ENCODE measurements at places on chromosomes 7 and 10. TPM values are rescaled to one million over a fixed set of nuclear protein-coding genes. Genes with fewer than 3 reads are reported as not detected.

Gene MRLN
- not detected for total RNA-seq

- peak overlapping the region; percentile 87 for H3K4me3 ChIP-seq
- no peaks in the 10 kb centered on the region for H3K36me3 ChIP-seq
- no peak for DNase-seq
- H3K4me1 ChIP-seq, result peaks cover 48% of the 10 kb centered on the region
- peak overlapping the region; percentile 98 for H3K27ac ChIP-seq
- no peaks in the 10 kb centered on the region for H3K27me3 ChIP-seq
Observed at GRCh38 chr10:102646610-102647442, 2.5 kb downstream of the TRIM8 start.

DNA sequence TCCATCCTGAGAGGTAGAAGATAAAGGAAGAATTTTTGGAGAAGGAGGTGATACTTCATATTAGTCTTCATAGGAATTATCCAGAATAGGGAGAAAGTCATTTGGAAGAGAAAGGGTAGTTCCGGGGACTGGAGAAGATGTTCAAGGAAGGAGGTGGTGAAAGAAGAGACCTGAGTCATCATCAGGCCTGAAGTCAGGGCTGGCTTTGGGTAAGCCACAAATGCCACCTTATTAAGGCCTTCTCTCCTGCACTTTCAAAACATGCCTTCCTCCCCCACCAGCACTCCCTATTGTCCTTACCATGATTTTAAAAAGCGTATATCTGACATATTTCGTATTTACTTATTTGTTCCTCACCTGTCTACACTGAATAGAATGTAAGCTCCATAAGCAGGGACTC is 112.2 kb upstream of the LRGUK start:
- H3K4me3 ChIP-seq, result no peak overlapping the region
- no peak for DNase-seq
- no peak overlapping the region for H3K27ac ChIP-seq
- peaks cover 6% of the 10 kb centered on the region for H3K36me3 ChIP-seq

DNA sequence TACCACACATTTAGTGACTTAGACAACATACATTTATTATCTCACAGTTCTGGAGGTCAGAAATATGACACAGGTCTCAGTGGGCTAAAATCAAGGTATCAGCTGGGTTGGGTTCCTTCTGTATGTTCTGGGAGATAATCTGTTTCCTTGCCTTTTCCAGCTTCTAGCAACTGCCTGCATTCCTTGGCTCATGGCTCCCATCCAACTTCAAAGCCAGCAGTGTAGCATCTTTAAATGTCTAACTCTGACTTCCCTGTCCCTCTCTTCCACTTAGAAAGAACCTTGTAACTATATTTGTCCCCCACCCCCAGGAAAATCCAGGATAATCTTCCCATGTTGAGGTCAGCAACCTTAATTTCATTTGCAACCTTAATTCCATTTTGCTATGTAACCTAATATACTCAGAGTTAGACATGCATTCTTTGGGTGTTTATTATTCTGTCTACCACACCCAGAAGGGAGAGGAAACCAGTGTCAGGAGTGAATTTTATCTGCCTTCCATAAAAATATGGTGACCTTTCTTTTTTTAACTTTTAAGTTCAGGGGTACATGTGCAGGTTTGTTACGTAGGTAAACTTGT is 57.3 kb upstream of the SMIM30 start:
- H3K27me3 ChIP-seq, result peaks cover 2% of the 10 kb centered on the region
- no peak overlapping the region for H3K4me3 ChIP-seq
- H3K4me1 ChIP-seq, result no peaks in the 10 kb centered on the region
- DNase-seq, result no peak
- H3K36me3 ChIP-seq, result no peaks in the 10 kb centered on the region
- no peak overlapping the region for H3K27ac ChIP-seq

Gene AP3M1
- total RNA-seq, result 60.7 TPM

GRCh38 chr10:21675157-21675796 is 141.2 kb downstream of the MLLT10 start:
- H3K27ac ChIP-seq, result no peak overlapping the region
- no peak overlapping the region for H3K4me3 ChIP-seq
- DNase-seq, result no peak
- no peaks in the 10 kb centered on the region for H3K36me3 ChIP-seq
- H3K27me3 ChIP-seq, result no peaks in the 10 kb centered on the region

GRCh38 chr10:4661511-4662255 is 164.3 kb upstream of the AKR1E2 start:
- no peak overlapping the region for H3K4me3 ChIP-seq
- H3K27ac ChIP-seq, result no peak overlapping the region
- H3K36me3 ChIP-seq, result no peaks in the 10 kb centered on the region
- DNase-seq, result no peak

DNA sequence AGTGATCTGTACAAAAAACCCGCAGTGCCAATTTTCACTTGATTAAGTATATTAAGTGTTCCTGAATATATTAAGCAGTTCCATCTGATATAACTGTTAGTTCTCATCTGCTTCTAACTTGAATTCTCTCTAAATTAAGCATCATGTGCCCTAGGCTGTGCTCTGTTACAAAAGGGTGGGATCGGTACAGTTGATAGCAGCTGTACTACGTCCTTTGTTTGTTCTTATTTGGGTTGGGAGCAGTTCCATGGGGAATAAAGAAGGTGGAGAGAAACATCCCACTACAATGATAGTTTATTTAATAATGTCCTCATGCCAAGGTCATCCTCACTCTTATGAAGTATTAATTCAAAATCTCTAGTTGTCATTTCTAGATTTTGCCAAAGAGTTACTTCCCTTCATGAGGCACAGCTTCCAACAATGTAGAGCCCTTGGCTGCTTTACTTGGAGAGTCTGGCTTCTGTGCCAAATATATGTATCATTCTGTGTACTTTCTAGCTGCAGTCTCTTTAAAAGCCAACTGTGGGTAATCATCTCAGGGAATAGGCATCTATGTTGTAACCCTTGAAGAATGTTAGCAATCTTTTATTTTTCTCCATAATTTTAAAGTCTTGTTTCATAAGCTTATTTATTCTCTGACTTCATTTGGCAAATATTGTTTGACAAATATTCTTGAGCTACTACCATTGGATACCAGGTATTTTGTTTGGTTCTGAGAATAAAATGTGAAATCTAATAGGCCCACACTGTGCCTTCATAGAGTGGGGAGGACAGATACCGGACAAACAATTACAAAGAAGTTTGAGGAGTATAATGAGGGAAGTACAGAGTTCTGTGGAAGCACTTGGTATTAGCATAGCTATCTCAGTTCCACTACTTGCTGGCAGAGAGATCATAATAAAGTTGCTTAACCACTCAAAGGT is 22.4 kb upstream of the AHR start:
- no peak overlapping the region for H3K4me3 ChIP-seq
- peak overlapping the region; percentile 5 for H3K27ac ChIP-seq
- H3K36me3 ChIP-seq, result peaks cover 8% of the 10 kb centered on the region

DNA sequence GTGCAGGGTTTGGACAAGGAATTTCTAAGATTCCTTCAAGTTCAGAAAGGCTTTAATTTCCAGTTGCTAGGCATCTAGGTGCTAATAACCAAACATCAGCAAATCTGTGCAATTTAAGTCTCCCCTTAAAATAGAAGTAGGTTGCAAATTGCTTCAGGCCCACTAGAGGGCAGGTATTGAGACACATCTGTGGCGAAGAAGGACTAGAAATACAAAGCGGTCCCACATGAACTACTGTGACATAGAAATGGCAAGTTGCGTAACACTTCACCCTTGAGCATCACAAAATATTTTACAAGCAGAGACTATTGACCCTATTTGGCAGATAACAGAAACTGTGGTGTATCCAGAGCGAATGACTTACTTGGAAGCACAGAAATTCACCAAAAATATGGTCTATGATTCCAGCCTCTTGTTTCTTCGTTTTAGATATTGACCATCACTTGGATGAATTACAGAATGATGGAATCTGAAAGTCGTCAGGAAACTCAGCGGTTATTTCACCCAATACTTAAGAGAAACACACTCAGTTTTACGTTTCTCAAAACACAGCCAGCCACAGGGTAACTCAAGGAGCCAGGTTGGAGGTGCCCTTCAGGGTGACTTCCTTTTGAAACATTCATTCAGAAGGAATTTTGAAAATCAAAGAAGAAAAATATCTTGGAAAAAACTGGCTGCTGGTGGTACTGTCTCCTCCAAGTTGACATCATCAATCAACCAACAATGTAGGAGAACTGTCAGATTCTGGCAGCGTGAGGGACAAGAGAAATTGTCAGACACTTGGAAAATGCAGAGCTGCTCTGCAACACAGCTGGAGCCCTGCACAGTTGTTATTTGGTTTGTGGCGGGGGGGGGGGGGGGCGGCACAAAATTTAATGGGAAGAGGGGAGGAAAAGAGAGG is 256.3 kb upstream of the MINDY3 start:
- H3K27ac ChIP-seq, result no peak overlapping the region
- no peak overlapping the region for H3K4me3 ChIP-seq
- H3K4me1 ChIP-seq, result no peaks in the 10 kb centered on the region
- peaks cover 6% of the 10 kb centered on the region for H3K27me3 ChIP-seq
- no peak for DNase-seq

DNA sequence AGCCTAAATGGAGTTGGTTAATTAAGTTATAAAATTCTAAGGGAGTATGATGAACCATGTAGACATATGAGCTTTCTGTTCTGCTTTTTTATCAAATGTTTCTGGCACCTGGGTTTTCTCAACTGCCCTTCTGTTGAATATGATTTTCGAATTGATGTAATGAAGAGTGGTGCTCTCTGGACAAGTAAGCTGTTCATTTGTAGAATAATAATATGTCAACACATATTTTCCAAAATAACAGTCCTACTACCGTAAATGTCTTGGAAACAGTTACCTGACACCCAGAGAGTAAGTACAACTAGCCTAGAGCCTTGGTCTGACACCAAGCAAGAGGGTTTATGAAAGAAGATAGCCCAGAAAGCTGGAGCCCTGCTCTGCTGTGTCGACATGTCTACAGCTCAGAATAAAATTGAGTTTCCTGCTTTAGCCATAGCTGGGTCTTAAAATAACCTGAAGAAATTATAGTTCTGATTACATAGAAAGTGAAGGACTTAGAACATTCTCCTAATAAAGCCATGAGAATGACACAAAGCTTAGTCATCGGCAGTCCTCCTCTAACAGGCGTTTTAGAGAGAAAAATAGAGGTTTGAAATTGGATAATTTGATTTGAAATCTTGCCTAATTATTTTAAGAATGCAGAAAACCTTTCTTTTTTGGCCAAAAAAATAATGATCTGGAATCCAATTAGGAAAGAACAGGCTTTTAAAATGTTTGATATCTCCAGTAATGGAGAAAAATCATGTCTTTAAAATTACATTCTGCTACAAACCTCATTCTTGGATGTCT is 25.1 kb downstream of the HDAC9 start:
- H3K36me3 ChIP-seq, result peaks cover 6% of the 10 kb centered on the region
- H3K27me3 ChIP-seq, result peaks cover 5% of the 10 kb centered on the region
- H3K4me3 ChIP-seq, result peak overlapping the region; percentile 68
- no peak for DNase-seq
- peaks cover 33% of the 10 kb centered on the region for H3K4me1 ChIP-seq

- no peak for DNase-seq
- peak overlapping the region; percentile 69 for H3K4me3 ChIP-seq
- peak overlapping the region; percentile 79 for H3K27ac ChIP-seq
- no peaks in the 10 kb centered on the region for H3K27me3 ChIP-seq
Observed at GRCh38 chr10:103905441-103905840, 12.5 kb downstream of the STN1 start.

DNA sequence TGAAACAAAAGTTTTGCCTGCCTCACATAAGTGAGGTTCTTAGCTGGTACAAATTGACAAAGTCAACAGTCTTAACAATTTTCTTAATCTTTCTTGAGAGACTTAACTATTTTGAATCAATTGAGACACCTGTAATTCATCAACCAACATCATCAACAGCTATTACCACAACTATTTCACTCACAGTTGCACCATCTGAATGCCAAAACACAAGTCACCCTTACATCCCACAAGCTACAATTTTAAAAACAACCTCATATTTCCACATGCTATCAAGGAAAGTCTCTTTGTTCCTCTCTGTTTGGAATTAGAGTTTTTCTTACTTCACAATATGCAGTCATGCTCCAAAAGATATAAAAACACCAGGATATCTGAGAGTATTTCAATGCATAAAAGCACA is 4.9 kb downstream of the SMURF1 start:
- H3K4me1 ChIP-seq, result peaks cover 50% of the 10 kb centered on the region
- H3K27ac ChIP-seq, result no peak overlapping the region
- DNase-seq, result no peak
- no peaks in the 10 kb centered on the region for H3K27me3 ChIP-seq

DNA sequence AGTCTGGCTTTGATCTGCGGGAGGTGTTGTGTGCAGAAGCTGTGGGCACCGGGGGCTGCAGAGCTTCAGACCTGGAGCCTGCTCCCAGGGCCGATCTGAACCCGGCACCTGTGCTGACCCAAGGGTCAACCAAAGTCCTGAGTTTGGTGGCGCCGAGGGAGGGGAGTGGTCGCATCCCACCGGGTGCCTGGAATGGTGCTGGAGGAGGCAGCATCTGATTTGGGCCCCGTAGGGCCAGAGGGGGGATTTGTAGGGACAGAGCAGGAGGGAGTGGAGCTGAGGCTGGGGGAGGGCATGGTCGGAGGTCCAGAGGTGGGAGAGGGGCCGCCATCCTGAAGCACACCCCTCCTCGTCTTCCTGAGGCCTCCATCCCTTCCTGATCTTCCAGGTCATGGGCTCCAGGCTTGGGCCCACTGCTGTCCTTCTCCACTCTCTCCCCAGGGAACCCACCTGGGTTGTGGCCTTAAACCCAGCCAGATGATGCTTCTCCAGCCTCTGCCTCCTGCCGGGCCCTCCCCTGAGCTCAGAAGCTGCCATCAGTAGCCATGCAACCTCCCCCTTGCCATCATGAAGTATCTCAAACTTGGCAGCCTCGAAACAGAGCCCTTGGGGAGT is 112.9 kb downstream of the LHPP start:
- H3K36me3 ChIP-seq, result no peaks in the 10 kb centered on the region
- no peaks in the 10 kb centered on the region for H3K27me3 ChIP-seq
- DNase-seq, result peak; percentile 56
- peaks cover 2% of the 10 kb centered on the region for H3K4me1 ChIP-seq
- no peak overlapping the region for H3K4me3 ChIP-seq

DNA sequence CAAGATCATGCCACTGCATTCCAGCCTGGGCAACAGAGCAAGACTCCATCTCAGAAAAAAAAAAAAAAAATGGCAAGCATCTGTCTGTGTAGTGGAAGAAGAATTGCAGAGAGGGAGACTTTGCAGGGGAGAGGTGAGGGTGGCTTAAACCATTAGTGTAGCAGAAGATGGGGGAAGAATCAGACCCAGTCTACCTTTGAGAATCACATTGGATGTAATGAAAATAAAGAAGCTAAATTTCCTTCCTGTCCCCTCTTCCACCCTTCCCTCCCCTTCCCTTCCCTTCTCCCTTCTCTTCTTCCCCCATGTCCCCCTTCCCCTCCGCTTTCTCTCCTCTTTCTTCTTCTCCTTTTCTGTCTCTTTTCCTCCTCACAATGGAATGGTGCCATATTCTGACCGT is 180.8 kb upstream of the SVIL start:
- DNase-seq, result no peak
- peaks cover 39% of the 10 kb centered on the region for H3K27me3 ChIP-seq
- H3K27ac ChIP-seq, result no peak overlapping the region

DNA sequence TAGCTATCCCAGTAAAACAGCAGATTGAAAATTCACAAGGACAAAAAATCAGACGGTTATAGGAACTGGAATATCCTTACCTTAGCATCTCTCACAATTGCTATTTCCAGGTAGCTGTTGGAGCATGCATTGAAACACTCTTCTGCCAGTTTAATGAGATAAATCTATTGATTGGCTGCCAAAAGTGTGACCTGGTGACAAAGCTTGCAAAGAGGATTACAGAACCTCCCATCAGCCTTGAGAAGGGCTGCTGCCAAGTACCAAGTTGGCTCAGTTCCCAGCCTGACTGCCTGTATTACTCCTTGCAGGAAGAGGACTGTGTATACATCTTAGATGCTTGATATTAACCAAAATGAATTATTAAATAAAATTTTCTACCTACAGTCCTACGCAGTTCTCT is 5.1 kb downstream of the PRLHR start:
- H3K4me3 ChIP-seq, result no peak overlapping the region
- H3K36me3 ChIP-seq, result no peaks in the 10 kb centered on the region
- no peak overlapping the region for H3K27ac ChIP-seq

All from natural killer cell treated with Interleukin-12 subunit alpha and Interleukin-12 subunit beta and Interleukin-15 and Interleukin-18, amount 100 ng/mL, for 72 hours (primary cell).